ENCODE measurements at places on chromosomes 2 and 18.

DNA sequence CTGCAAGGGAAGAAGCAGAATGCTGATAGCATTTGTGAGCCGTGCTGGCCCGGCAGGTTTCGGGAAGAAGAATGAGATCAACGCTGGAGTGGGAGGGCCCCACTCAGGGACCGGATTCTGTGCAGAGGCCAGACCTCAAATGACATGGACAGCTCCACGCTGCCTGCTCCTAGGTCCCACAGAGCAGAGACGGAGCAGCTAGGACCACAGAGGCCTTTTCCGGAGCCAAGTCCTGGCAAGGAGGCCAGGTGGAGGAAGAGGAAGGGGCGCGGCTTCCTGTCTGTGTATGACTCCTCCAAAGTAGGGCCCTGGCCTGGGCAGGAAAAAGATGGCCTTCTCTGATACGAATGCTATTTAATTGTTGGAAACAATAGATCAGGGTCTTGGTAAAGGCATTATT lies 139.9 kb downstream of the LRRC30 start:
- DNase-seq: no peak

DNA sequence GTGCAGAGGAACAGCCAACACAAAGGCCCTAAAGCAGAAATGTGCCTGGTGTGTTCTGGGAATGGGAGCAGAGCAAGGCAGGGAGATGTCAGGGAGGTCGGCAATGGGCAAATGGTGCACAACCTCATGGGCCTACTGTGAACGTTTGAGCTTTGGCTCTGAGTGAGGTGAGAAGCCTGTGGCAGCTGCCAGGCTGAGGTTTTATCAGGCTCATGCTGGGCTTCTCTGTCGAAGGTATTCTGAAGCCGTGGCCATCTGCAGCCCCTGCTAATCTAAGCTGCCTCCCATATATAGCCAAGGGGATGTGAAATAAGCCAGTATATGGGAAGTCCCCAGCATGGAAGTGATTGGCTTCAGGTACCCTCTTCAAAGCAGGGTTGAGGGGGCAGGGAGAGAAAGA lies 193.3 kb downstream of the SLC4A3 start:
- DNase-seq: no peak

- no peak for DNase-seq
Observed at GRCh38 chr18:78788161-78788560, 191.5 kb upstream of the SALL3 start.

DNA sequence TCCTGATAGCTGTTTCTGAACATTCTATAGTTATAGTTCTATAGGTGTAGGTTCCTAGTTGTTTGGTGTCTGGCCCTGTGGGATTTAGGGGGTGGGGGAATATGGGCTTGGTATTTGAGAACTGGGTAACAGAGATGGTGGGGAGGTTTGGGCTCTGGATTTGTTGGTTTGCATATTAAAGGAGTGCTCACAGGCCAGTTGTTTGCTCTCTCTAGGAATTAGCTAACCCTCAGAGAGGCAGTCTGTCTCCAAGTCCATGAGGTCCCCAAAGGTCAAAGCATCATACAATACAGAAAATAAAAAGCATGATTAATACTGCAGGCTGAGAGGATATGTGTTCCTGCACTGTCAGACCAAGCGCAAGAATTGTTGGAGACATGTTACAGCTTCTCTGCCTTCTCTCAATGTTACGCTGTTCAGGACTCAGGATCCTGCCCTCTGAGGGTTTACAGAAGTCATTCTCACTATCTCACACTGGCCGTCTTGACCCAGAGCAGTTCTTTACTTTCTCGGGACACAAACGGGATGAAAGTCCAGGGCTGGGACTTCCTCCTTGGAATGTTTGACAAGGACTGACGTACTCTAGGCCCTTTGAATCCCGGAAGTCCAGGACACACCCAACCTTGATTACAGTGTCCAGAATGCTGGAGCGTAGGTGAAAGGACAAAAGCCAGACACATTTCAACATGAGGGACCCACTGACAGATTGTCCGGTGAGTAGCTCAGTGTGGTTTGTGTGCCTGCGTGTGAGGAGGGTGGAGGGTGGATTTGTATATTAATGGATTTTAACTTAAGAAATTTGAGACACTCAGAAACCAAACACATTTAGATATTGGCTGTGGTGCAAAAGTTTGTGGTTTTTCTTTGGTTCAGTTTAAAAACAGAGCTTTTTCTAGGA lies at the start of gene NOSTRIN:
TSS of gene NOSTRIN (plus strand) at position 677 of the 898 bp plus-strand sequence. CDS start at position 687, 10 bp downstream.
- DNase-seq: no peak

- no peak for DNase-seq
Observed at GRCh38 chr2:151953467-151953866, 125.2 kb upstream of the ARL5A start.

DNA sequence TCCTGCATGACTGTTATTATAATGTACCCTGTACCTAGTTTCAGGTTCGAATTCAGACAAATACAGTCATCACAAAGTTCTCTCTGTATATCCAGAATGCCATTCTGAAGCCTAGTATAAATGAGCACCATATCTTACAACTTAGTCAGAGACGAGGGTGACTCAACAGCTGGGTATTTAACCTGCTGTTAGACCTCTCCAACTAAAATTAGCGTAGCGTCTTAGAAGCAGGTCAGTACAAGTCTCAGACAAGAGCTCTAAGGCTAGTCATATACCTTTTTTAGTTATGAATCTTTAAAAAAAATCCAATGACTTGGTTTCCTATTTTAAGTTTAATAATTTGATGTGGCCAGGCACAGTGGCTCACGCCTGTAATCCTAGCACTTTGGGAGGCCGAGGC lies 74.1 kb downstream of the CABYR start:
- no peak for DNase-seq

DNA sequence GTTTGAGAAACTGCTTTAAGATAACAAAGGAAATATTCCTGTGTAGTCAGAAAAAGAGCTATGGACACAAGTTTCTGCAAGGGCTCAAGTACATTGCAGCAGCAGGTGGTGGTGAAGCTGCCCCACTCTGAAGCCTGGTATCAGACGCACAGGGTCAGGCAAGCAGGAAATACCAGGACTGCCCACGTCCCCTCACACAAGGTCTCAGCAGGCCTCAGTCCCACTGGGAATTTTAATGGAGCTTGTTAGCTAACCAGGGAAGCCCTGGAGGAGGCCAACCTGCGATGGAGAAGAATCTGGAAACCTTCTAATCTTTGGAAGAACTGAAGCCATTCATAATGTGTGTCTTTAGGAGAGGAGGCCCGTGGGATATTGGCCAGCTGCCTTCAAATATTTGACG lies 168.3 kb downstream of the UXS1 start:
- no peak for DNase-seq

- peak; percentile 26 for DNase-seq
Observed at GRCh38 chr18:50662177-50662576, 102.3 kb downstream of the MAPK4 start.

GRCh38 chr18:62631173-62631572 lies 84.2 kb upstream of the PHLPP1 start:
- no peak for DNase-seq

- DNase-seq: no peak
Observed at GRCh38 chr2:164933671-164934189, 21.6 kb downstream of the SLC38A11 start.

DNA sequence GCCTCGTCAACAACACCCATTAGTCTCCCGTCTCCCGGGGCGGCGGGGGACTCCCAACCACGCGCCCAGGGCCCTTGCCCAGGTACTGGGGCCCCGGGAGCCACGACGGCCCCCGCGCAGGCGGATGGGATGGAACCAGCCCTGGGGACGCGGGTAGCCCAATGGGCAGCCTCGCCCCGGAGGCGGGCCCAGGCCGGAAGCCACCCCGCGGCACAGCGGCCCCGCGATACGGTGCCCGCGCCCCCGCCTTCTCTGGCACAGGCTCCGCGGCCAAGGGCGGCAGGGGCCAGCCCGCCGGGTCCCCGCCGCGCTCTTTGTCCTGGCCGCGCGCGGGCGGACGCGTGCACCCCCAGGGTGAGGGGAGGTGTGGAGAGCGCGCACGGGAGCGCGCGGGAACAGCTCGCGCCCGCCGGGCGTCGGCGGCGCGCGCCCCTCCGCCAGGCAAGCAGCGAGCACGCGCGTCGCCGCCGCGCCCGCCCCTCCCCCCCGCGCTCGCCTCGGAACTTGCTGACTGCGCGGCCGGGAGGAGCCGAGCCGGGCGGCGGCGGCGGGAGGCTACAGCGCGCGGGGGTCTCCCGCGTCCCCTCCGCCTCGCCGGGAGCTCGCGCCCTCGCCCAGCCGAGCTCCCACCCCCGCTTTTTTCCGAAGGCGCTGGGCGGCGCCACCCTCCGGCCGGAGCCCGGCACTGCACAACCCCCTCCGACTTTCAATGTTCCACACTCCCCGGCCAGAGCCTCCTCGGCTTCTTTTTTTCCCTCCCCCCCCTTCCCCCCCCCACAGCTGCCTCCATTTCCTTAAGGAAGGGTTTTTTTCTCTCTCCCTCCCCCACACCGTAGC lies at the start of gene UBE2E3:
TSS of gene UBE2E3 (plus strand) at position 500 of the 837 bp plus-strand sequence. CDS start 1,438 bp downstream, outside the sequence.
- DNase-seq: peak; percentile 78

GRCh38 chr18:31679133-31679742 lies 5.1 kb downstream of the B4GALT6 start:
- DNase-seq: no peak

- no peak for DNase-seq
Observed at GRCh38 chr2:105600949-105601794, 143.5 kb upstream of the NCK2 start.

GRCh38 chr2:6754419-6754818 lies 111.3 kb downstream of the CMPK2 start:
- DNase-seq: no peak

DNA sequence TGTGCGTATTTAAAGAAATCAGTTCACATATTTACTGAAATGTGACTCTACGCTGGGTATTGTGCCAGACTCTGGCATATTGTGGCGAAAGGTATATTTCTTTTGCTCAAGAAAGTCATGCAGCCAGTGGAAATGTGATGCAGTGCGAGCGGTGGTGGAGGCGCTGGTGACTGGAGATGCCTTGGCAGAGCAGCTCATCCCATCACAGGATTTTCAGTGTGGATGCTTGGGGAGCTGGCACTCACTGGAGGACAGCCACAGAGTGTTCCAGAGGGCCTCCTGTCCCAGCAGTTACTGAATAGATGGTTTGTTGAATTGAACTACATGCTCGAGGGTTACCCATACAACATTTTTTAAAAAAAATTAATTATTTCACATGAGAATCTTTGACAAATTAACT lies 117.6 kb downstream of the ZNF407 start:
- DNase-seq: no peak

DNA sequence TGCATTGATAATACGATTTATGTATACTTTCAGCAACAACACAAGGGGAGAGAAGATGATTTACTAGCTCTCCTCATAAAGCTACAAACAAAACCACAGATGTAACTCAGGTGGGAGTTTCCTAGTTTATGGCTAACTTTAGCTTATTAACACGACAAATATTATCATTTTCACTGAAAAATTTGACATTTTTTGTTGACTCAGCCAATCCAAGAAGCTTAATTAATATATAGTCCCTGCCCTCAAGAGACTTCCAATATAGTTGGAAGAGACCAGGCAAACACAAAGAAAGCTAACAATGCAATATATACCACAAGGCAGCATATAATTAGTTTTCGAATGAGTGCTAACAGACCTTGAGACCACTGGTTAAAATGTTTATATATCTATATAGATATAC lies 775 bp downstream of the WDR12 start:
- DNase-seq: no peak

- peak; percentile 41 for DNase-seq
Observed at GRCh38 chr2:218230882-218231281, 13.9 kb downstream of the ARPC2 start.

DNA sequence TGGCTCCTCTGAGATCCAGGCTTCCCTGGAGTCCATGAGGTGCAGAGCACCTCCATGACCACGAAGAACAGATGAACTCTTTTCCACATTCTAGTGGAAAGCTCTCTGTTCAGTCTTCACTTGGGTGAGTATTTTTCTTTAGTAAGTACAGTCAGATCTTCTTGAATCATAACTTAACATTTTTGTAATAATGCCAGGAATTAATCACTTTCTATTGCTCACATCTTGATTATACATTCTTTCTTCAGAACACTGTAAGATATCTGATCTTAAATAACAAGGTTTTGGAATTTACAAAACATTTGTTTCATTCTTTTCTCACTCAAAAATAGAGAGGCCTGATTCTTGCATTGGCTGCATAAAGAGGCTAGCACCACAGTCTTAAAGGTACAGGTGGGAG lies 45.4 kb upstream of the RND3 start:
- DNase-seq: no peak

DNA sequence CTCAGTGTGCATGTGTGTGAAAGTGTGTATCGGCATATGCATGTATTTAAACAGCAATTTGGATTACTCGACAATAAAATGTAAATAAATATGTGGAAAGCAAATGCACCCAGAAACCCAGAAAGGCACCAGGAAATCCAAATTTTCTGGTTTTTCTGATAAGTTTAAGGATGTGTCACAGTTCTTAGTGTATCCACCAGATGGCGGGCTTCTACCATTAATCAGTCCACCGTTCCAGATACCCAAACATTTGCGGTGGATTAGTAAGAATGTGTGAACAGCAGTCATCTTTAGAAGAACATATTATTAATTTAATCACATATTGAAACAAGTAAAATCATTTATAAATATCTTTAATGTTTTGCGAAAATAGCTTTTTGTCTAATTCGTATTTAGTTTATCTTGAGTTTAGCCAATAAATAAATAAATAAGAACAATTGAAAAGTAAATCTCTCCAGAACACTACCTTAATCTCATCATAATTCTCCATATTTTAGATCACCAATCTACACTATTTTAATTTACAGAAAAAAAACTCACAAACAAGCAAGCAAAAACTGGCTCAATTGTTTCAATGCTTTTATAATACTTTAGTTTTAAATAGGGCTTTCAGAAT lies 298.9 kb downstream of the DSEL start:
- DNase-seq: peak; percentile 49

DNA sequence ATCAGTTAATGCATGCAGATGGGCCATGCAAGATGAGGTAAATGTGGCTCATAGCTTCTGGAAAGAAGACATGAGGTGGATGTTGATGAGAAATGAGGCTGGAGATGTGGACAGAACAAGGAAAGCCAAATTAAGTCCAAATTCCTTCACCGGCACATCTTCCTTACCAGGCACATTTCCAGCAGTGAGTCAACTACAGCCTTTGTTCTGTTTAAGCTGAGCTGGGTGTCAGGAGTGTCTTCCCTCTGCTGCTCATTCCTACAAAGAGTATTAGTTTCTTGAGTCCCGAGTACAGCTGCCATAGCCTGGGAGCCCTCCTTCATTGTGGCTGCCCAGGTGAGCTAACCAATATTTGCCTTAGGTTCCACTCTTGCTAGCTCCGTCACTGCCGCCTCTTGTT lies 945.0 kb downstream of the SLC4A3 start:
- DNase-seq: no peak
